ENCODE measurements at places on chromosomes 16 and 17. TPM values are rescaled to one million over a fixed set of nuclear protein-coding genes. Genes with fewer than 3 reads are reported as not detected.

GRIN2A gene
- not detected for total RNA-seq

EPN3 gene
- total RNA-seq, result 83.9 TPM

CLEC3A gene
- total RNA-seq, result not detected

PFAS gene
- 17.4 TPM for total RNA-seq

GGT6 gene
- 0.08 TPM for total RNA-seq

C1QTNF1 gene
- total RNA-seq, result 73.3 TPM

RGS11 gene
- 0.11 TPM for total RNA-seq

LRRC75A gene
- not detected for total RNA-seq

ABCA8 gene
- total RNA-seq, result not detected

CEP295NL gene
- total RNA-seq, result not detected

ZNF205 gene
- 22.3 TPM for total RNA-seq

NPIPB13 gene
- total RNA-seq, result not detected

TBC1D3I gene
- not detected for total RNA-seq

SULT1A3 gene
- 5.3 TPM for total RNA-seq

RAB37 gene
- not detected for total RNA-seq

YWHAE gene
- 727 TPM for total RNA-seq

SPN gene
- total RNA-seq, result not detected

CCL11 gene
- total RNA-seq, result not detected

CACNG3 gene
- not detected for total RNA-seq

CMTM4 gene
- 13.9 TPM for total RNA-seq

MAP2K3 gene
- total RNA-seq, result 33.0 TPM

ITGB4 gene
- 1,928 TPM for total RNA-seq

SLC52A1 gene
- total RNA-seq, result 0.62 TPM

TP53TG3 gene
- total RNA-seq, result not detected

TEX14 gene
- not detected for total RNA-seq

CD19 gene
- total RNA-seq, result not detected
